Fibroblast of skin of right biceps (primary cell): ENCODE measurements at places on chromosomes 2 and 18.
A peak's percentile ranks its signal among the peaks of the same experiment; 100 is the strongest.

DNA sequence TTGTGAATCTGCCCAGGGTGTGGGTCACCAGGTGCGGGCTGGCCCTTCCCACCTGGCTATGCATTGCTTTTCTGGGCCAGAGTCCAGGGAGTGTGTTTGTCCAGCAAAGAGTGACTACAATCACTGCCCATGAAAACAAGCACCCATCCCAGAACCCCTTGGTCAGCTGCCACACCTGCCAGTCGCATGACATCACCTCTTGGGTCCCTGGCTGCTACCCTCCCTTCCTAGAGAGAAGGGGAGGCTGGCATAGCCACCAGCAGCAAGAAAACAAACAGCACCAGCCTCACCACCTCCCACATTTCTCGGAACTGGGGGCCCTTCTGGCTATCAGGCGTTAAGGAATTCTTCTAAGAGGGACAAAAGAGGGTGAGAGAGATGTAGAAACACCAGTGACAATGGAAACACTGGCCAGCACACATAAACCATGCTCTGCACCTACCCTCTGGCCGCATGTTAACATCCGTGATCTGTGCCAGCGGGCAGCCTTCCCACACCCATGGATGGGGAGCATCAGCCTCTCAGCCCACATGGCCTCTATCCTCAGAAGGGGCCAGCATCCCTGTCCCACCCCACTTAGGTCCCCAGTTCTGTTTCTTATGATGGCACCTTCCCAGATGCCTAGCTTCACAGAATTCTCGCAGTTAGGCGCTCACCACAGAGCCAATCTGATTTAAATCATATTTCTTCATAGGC, 109.7 kb upstream of the GLI2 start:
- no peak for DNase-seq

GRCh38 chr2:129673234-129673633, 306.2 kb upstream of the RAB6C start:
- DNase-seq = no peak

GRCh38 chr2:101704046-101704466, 6.5 kb downstream of the MAP4K4 start:
- no peak for DNase-seq

GRCh38 chr2:137252934-137253333, 487.6 kb downstream of the THSD7B start:
- DNase-seq = peak; percentile 73

DNA sequence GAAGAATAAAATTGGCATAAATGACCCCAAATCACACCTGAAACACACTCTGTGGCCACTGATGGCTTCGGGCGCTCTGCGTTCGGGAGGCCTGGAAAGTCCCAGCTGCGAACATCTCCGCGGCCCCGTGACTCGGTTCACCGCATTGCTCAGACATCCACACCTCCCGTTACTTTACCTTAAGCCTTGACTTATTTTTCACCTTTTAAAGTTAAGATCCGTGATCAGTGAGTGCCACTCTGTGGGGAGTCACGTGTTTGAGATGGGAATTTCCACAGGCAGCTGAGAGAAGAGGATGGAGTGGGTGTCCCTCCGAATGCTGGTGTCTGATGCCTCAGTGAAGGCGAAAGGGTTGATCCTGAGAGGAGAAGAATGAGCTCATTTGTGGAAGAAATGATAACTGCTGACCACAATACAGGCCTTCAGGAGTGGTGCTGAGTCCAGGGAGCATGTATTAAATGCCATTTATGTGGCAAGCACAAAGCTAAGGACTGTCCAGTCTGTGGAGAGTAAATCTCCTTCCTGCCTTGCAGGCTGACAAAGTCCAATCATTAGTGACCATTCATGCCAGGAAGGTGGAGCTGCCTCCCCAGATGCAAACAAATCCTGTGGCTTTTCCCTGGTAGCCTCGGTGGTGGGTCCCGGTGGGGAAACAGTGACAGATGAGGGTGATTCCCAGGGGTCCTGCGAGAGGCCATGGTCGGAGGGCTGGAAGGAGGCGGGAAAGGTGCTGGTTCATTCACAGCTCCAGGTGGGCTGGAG, 168.8 kb downstream of the RTP5 start:
- DNase-seq = no peak

- DNase-seq = peak; percentile 81
These were observed 38.7 kb downstream of the RALBP1 start for GRCh38 chr18:9513971-9514512.

DNA sequence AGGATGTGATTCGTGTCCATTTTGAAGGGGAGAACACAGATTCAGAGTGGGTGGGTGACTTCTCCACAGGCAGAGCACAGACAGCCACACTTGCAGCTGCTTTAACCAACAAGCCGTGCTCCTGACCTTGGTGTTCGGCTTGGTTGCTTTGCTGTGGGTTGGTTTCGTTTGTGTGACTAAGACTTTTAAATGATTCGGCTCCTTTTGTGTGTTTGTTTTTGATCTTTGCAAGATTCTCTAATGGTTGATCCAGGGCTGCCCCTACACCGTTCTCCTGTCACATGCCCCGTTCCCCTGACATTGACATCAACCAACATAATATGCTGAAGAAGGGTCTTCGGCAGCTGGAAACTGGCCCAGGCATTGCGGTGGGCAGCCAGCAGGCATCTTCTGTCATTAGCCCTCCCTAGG, 95.9 kb upstream of the MBOAT2 start:
- DNase-seq = peak; percentile 56

DNA sequence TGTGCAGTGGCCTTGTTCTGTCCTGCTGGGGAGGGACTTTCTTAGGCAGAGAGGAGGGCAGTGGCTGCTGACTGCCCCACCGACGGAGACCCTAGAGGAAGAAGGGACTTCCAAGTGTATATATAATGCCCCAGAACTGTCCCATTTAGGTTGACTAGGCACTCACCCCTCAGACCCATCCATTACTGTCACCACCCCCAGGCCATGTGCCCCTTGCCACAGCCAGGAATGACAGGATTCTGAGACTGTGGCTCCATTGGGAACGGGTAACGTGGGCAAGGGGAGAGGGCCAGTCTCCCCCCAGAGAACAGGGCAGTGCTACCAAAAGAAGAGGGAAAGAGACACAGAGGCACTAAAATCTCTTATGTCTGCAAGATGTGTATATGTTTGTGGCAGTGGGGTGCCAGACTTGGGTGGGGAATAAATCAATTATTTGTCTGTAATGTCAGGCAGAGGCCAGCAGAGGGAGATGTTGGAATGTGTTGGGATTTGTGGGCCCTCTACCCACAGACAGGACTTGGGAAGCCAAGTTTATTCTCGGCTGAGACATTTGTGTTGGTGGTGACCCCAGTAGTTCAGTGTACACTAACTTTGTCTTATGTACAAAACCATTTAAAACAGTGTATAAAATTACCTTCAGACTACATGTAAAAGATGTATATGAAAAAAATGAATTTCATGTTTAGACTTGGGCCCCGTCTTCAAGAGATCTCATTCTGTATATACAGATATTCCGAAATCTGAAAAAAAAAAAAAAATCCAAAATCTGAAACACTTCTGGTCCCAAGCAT, 24.0 kb upstream of the TMEM37 start:
- DNase-seq = peak; percentile 50

- no peak for DNase-seq
These were observed 178.0 kb downstream of the ICOS start for GRCh38 chr2:204114295-204115136.

GRCh38 chr2:217206016-217206725, 346.3 kb upstream of the TNP1 start:
- no peak for DNase-seq

DNA sequence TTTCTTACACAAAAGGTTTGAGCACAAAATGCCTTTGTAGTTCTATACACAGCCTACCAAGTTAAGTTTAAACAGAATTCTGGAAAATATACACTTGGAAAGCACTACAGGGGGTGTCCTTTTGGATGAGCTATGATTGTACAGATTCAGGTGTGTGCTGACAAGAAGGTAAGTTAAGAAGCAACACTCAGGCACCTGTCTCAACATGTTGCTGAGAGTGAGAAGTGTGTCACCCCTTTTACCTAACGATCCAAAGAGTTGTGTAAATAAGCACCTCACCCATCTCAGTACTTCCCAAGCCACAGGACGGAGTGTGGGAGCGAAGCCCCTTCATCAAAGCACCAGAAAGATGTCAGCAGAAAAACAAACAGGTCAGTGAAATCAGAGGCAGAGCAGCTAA, 109.5 kb upstream of the DAPL1 start:
- no peak for DNase-seq

DNA sequence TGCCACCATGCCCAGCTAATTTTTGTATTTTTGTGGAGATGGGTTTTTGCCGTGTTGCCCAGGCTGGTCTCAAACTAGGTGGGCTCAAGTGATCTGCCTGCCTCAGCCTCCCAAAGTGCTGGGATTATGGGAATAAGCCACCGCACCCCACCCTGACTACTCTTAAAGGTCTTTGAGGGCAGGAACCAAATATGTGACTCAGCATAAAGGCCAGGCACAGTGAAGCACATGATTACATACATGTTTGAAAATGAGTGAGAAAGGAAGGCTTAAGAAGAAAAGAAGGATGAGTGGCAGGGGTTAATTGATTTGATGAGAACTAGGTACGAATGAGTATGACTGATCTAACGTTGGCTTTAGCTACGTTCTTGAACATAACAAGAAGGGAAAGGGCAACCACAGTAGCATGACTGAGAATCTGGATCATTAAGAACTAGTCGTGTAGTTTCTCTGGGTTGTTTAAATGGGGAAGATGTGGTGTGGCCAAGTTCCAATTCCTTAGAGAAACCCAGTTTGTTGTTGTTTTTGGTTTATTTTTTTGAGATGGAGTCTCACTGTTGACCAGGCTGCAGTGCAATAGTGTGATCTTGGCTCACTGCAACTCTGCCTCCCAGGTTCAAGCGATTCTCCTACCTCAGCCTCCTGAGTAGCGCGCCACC, 6.8 kb downstream of the RESP18 start:
- no peak for DNase-seq

GRCh38 chr2:20165677-20166509, 59.0 kb downstream of the SDC1 start:
- DNase-seq = no peak

- no peak for DNase-seq
These were observed 248.6 kb downstream of the LOXHD1 start for GRCh38 chr18:46408334-46408987.

GRCh38 chr2:2012505-2012904, 268.2 kb upstream of the PXDN start:
- no peak for DNase-seq
